Kasumi-1 (cell line): ENCODE measurements at places on chromosomes 5 and 9.
A peak's percentile ranks its signal among the peaks of the same experiment; 100 is the strongest.

- no peak for DNase-seq
Measured at GRCh38 chr5:34541067-34541466, 115.1 kb upstream of the RAI14 start.

- no peak for DNase-seq
Measured at GRCh38 chr9:93194221-93194625, 10.3 kb downstream of the WNK2 start.

DNA sequence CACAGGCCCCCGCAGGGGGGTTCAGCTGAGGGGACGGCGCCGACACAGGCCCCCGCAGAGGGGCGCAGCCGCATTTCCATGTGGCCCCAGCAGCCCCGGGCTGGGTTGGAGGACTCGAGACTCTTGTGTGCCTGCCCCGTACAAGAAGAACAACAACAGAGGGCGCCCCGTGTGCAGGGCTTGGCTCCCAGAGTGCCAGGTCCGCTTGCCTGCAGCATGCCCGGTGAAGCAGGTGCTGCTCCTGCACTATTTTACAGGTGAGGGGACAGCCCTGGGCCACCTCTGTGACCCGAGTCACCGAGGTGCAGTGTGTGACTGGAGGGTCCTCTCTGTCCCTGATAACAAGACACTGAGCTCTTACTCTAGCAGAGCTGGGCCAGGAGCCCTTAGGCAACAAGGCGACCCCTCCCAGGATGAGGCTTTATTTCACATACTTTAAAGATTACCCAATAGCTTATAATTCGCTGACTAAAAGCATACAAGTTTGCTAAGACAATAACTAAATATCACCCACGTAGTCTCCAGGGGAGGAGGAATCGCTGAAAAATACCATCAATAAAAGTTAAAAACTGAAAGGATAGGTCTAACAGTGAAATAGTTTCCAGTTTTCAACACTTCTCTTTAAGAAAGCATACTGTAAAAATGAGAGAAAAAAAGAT lies 41.7 kb upstream of the SLC9A3 start:
- DNase-seq, result no peak

DNA sequence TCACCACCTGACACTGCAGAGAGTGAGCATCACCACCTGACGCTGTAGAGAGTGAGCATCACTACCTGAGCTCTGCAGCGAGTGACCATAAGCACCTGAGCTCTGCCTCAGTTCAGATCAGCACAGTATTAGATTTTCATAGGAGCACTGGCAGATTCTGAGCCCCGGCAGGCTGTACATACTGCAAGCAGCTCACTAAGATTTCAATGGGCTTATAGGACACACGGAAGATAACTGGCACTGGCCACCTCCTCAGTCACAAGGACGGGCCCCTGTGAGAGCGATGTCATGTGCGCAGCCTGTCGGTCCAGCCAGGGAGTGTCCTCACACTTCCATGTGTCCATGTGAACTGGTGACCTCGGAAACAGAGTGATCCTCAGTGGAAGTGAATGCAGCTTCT lies 153.5 kb upstream of the IRX2 start:
- no peak for DNase-seq

GRCh38 chr5:386432-387341 lies 56.3 kb upstream of the EXOC3 start:
- DNase-seq, result no peak

DNA sequence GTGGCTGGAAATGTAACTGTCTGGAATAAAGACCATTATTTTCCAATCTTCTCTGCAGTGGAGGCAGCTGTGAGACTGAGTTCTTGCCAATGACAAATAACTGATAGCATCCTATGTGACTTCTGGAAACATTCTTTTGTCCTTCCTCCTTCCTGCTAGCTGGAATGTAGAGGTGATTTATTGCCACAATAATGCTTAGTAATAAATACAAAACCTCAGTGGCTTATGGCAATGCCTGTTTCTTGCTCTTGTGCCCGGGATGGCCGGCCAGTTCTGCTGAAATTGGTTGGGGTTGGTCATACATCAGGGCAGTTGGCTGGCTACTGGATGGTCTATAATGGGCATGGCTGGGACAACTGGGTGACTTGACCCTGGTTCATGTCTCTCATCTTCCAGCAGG lies 12.2 kb upstream of the TEX48 start:
- DNase-seq, result no peak

DNA sequence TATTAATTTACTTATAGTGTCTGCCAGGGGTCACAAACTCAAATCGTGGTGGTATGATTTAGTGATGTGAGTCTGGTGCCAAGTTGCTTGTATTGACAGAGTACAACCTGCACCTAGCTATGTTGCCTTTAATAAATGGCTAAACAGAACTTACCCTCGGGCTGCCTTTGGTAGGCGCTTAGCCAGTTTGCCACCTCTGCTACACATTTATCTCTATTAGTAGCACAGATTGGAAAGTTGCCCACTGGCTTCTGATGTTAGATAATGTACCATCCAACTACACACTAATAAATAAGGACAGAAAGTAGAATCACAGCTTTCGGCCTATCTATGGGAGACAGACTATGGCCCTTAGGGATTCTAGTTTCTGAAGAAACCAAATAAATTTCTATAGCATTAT lies 368.4 kb downstream of the MAN2A1 start:
- no peak for DNase-seq

GRCh38 chr5:139862313-139862712 lies 66.7 kb downstream of the PSD2 start:
- DNase-seq, result no peak

DNA sequence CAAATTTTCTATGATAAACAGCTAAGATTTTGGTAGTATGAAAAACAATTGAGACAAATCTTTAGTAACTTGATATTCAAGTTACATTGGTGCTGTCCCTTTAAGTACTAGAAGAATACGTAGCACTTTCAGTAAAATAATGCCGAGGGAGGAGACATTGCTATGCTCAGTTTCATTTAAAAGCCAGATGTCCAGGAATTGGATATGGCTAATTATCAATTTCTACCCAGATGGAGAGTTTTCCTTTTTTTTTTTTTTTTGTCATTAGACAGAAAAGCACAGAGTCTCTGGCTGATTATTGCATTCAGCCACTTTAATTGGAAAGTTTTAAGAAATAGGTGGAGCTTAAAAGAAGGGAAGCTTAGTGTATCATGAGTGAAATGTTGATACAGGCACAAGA lies 40.4 kb upstream of the APC start:
- DNase-seq, result no peak

DNA sequence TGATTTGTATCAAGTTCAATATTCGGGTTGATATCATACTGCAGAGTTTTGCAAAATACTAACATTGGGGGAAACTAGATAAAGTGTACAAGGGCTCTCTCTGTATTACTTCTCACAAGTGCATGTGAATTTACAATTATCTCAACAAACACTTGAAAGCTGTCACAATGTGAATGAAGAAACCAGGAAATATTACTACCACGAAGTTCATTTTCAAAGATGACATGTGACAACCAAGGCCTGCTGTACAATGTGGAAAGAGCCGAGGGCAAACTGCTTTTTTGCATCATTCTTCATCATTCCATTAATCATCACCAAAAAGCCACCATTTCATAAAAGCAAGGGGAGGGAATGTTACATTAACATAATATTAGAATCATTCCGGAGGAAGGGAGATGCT lies 310.0 kb downstream of the GLIS3 start:
- no peak for DNase-seq

DNA sequence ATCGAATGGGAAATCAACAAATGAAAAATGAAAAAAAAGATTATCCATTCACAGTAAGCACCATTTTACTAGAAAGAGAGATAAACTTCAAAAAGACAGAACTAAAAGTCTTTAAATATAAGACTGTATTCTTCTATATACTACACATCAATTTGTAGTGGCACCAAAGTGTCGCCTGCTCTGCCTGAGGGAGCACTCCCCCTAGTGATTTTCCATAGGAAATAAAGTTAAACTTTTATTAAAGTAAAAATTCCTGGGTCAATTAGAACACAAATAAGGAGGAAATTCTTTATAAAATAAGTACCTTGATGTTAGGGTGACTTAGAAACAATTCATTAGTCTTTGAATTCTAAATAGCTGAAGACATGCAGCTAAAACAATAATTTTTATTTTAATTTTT lies 9.7 kb downstream of the RAD1 start:
- DNase-seq, result peak; percentile 31

DNA sequence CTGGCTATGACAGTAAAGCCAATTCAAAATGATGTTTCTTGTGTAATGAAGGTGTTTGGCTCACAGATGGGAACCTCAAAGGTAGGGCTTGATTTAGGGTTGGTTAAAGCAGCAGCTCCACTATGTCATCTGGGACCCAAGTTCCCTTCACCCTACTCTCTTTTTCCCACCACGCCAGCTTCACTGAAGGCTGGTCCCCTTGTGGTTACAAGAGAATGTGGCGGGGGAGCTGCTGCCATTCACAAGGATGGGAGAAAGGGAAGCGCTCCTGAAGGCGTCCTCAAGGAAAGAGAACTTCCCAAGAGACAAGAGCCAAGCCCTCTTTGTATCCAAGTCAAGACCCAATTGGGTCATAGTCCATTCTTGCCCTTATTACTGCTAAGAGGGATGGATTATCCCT lies 72.7 kb downstream of the NTRK2 start:
- no peak for DNase-seq

DNA sequence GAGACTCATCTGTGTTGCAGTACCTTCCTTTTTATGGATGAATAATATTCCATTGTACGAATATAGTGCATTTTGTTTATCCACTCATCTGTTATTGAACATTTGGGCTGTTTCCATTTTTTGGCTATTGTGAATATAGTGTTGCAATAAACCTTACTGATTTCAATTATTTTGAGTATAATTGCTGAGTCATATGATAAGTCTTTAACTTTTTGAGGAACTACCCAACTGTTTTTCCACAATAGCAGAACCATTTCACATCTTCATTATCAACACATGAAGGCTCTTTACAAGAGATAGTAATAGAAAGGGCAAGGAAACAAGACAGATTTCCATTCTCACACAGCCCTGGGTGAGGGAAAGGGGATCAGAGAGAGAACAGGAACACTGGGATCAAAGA lies 329.2 kb downstream of the RAB3C start:
- no peak for DNase-seq

DNA sequence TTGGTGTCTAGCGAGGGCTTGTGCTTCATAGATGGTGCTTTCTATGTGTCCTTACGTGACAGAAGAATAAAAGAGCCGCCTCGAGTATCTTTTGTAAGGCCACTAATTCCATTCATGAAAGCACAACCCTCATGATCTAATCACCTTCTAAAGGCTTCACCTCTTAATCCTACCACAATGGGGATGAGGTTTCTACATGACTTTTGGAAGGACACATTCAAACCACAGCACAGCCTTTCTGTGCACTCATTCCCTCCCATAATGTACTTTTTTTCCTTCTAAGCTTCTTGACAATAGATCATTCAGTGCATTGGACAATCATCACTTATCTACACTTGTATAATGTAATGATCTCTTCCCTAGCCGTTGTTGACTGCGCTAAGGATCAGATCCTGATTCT lies 774.8 kb downstream of the BRINP1 start:
- DNase-seq, result no peak

- no peak for DNase-seq
Measured at GRCh38 chr9:19298436-19299000, 68.0 kb downstream of the DENND4C start.

GRCh38 chr9:86252870-86253269 lies 6.6 kb downstream of the C9orf153 start:
- no peak for DNase-seq

GRCh38 chr5:165296401-165297130 lies 1791.1 kb downstream of the MAT2B start:
- no peak for DNase-seq

DNA sequence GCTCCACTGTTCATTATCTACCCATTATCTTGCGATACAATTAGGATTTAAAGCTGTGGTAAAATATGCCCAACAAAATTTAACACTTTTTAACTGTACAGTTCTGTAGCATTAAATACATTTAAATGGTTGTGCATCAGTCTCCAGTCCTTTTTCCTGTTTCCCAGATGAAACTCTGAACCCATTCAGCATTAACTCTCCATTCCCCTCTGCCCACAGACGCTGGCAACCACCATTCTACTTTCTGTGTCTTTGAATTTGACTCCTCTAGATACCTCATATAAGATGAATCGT lies 2.9 kb upstream of the TRIM7 start:
- no peak for DNase-seq

GRCh38 chr9:121447321-121447834 lies 52.3 kb downstream of the GGTA1 start:
- no peak for DNase-seq

DNA sequence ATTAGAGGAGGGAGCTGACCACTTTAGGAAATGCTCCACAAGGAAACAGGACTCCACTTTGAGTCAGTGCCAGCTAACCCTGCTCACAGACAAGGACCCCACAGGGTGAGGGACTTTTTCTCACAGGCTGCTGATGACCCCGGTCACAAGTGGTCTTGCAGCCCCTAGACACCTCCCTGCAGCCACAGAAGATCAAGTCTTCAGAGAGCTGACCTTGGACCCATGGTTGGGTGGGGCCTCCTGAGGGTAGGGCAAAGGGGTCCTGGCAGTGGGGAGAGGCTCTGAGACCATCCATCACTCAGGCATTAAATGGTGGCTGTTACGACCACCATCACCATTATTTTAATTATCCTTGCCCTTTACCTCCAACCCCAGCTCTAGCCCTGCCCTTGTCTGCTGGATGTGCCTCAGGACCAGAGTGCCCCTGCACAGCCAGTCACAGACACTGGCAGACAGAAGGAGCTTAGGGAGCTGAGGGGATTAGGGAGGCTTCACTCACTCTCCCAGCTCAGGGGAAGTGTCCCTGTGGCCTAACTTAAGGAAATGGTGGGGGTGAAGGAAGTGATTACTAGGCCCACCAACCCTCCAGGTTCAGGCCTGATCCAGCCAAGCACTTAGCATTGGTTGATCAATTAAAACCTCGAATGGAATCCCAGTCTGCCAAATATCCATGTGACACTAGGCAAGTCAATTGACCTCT lies 1.6 kb downstream of the ACSL6 start:
- DNase-seq, result no peak

GRCh38 chr5:14922456-14922855 lies 50.9 kb upstream of the ANKH start:
- DNase-seq, result no peak

DNA sequence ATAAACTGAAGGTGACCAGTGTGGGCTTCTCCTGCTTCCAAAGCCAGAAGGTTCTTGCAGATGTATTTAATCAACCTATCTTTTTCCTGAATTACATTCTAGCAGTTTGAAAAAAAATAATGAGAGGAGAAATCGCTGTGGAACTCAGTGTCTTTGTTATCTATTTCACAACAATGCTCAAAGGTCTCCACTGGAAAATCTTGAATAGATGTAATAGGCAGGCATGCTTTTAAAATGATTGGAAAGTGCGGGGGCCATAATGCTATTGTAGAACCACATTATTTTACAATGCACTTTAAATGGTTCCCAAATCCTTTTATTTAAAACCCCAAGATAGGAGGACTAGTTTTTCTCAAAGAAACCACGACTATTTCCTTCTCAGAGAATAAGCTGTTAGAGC lies 23.3 kb downstream of the ENC1 start:
- no peak for DNase-seq
